ENCODE measurements at places on chromosomes 12 and 14.

GRCh38 chr14:32224737-32225377 is 21.8 kb upstream of the RNU6-8 start:
- no peak for DNase-seq

GRCh38 chr12:53452159-53453077 is 516 bp downstream of the PCBP2 start:
- peak; percentile 6 for DNase-seq

GRCh38 chr14:83624541-83624940 is 1905.4 kb upstream of the FLRT2 start:
- DNase-seq, result no peak

- DNase-seq, result no peak
Observed at GRCh38 chr12:14243941-14244340, 121.5 kb upstream of the ATF7IP start.

GRCh38 chr14:26293909-26294308 is 303.9 kb downstream of the NOVA1 start:
- DNase-seq, result no peak

DNA sequence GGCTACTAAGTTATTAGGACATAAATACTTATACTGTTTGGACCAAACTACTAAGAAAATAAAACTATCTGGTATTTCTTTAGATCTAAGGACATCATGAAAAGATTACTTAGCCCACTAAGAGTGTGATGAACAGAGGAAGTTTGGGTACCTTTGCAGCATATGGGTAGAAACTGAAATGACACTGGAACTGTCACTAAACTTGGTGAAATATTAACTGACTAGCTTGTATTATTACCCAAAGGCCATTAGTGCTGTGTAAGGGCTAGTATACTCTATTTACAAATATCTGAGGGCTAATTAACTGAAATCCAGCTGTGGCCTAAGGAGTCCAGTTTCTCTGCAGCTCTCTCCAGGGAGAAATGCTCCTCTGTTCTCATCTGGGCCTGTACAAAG is 45.5 kb downstream of the PAWR start:
- DNase-seq, result no peak

- no peak for DNase-seq
Observed at GRCh38 chr12:53761306-53761705, 9.5 kb upstream of the CISTR start.

DNA sequence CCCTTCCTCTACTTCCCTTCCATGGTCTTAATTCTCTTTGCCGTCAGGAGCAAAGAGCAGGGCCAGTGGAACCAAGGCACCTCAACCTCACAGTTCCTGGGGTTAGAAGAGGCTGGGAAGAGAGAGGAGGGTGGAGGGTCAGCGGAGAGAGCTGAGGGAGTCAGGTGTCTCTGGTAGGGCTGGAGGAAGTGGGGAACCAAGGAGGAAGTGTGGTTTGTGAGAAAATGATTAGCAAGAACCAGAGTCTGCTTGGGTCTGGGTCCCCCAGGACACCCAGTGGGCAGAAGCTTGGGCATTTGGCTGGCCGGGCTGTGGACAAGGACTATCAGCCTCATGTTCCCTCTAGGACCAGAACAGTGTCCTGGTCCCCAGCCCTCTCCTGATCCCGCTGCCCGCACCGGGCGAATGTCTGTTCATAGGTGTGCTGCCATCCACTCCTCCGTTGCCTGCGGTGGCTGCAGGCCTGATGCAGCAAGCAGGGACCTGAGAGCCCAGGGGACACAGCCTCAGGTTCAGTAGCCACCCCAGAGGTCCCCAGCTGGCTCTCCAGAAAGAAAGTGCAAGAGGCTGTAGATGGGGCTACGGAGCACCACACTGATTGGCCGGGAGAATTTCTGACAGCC is 2.3 kb downstream of the HOXC12 start:
- no peak for DNase-seq

- DNase-seq, result no peak
Observed at GRCh38 chr12:109792992-109793391, 40.2 kb downstream of the TRPV4 start.

- no peak for DNase-seq
Observed at GRCh38 chr12:80912901-80913770, 24.6 kb downstream of the LIN7A start.

DNA sequence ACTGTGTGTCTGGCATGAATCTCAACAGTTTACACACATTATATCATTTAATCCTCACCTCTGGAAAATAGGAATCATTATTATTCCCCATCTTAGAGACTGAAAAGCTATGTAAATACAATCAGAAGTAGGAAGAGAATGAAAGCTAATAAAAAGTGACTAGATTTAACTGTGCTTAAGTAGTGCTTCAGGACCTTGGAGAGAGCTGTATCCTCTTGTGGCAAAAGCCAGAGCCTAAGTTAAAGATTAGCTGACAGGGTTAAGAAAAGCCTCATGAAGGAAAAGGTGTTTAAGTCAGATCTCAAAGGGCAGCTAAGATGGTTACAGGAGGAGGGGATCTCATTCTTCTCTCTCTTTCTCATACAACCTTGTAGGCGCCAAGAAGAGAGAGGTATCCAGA is 65.3 kb upstream of the TMEM233 start:
- DNase-seq, result no peak

- no peak for DNase-seq
Observed at GRCh38 chr12:26102953-26103352, 21.9 kb downstream of the BHLHE41 start.

DNA sequence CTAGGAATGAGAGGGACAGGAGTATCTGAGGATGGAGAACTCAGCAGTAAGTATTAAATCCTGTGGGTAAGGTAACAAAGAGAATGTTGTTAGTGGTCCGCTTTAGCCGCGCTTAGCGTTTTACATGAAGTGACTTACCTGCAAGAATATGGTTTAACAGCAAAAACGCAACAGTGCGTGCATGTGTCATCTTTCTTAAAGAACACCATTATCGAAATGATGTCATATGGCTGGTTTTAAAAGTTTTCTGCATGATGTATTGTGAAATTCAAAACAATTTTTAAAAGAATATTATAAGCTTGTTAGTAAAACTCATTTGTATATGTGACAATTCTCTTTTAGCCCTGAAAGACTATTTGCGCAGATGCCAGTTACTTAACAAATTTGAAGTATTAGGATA is 1.7 kb downstream of the LEMD3 start:
- DNase-seq, result no peak

- DNase-seq, result no peak
Observed at GRCh38 chr14:74616507-74616906, 4.5 kb upstream of the LTBP2 start.
